Panc1 (cell line): ENCODE measurements at places on chromosomes 7 and 10. TPM values are rescaled to one million over a fixed set of nuclear protein-coding genes. Genes with fewer than 3 reads are reported as not detected.
A peak's percentile ranks its signal among the peaks of the same experiment; 100 is the strongest.

GRCh38 chr10:61812052-61812721 lies 89.3 kb upstream of the ARID5B start:
- no peaks in the 10 kb centered on the region for H3K36me3 ChIP-seq
- no peaks in the 10 kb centered on the region for H3K27me3 ChIP-seq
- no peak overlapping the region for H3K4me3 ChIP-seq
- no peak for DNase-seq
- H3K4me1 ChIP-seq: no peaks in the 10 kb centered on the region
- peak overlapping the region; percentile 31; the same call in 1 of the 2 replicates for H3K27ac ChIP-seq

Gene TIMM23
- total RNA-seq: 103 TPM

GRCh38 chr7:2037301-2037807 lies 195.4 kb downstream of the MAD1L1 start:
- no peak overlapping the region for H3K27ac ChIP-seq
- DNase-seq: no peak
- H3K4me3 ChIP-seq: no peak overlapping the region
- H3K27me3 ChIP-seq: no peaks in the 10 kb centered on the region
- no peaks in the 10 kb centered on the region for H3K36me3 ChIP-seq

Gene AASS
- total RNA-seq: 0.31 TPM

DNA sequence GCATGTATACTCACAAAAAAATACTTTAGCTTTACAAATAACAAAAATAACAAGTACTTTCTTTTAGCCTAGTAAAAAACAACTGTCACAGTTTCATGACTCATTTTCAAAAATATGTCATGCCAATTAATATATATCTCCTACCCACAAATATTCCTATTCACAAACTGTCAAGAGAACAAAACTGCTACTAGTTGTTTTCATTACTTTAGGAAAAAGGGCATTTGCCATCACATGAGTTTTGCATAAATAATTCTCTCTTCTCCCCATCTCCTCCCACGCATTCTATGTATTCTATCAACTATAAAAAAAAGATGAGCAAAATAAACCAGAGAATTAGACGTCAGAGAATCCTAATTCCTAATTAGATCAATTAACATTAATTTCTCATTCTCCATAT lies 87.6 kb downstream of the PIP4K2A start:
- H3K36me3 ChIP-seq: no peaks in the 10 kb centered on the region
- no peak overlapping the region for H3K27ac ChIP-seq
- no peak overlapping the region for H3K4me3 ChIP-seq
- DNase-seq: no peak
- peaks cover 51% of the 10 kb centered on the region for H3K4me1 ChIP-seq

DNA sequence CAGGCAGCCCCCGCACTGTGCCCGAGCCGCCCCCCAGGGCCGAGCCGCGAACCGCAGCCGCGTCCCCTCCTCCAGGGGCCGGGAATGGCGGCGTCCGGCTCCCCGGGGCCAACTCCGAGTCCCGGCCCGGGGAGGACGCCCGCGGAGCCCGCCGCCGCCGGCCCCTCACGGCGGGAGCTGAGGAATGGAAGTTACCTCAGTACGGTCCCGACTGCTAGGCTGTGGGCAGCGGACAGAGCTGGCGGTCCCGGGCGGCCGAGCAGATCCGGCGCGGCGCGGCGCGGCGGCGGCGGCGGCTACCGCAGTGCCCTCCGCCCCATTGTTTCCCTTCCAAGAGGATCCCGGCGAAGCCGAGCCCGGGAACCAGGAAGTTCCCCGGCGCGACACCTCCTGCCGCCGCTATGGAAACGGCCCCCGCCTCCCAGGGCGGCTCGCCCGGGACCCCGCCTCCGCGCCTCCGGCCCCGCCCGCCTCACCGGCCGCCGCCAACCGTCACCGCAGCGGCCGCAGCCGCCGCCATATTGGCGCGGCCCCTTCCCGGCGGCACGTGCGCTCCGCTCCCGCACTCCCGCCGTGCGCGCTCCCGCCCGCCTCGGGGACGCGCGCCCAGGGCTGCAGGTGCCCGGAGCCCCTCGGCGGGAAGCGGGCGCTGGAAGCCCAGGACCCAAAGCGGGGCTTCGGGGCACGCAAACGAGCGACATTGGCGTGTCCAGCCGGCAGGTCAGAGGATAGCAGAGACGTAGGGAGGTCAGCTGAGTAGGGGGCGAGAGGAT lies at the start of gene USP6NL:
Gene USP6NL (minus strand): TSS at position 403 of the 773 bp plus-strand sequence. CDS start 14,016 bp downstream, outside the sequence.
- peak within 1 kb of the TSS; percentile 83 for H3K27ac ChIP-seq
- no peaks in the 10 kb centered on the region for H3K27me3 ChIP-seq
- DNase-seq: no peak
- peaks cover 8% of the 10 kb centered on the region for H3K36me3 ChIP-seq
- H3K4me1 ChIP-seq: peaks cover 22% of the 10 kb centered on the region

Gene GPR15LG
- 0.41 TPM for total RNA-seq

Gene PSD
- total RNA-seq: 2.4 TPM

Gene BMPER
- total RNA-seq: not detected
